ENCODE measurements at places on chromosomes 1 and 21.

GRCh38 chr1:167404161-167404888 lies 114.0 kb downstream of the CD247 start:
- no peak for DNase-seq

DNA sequence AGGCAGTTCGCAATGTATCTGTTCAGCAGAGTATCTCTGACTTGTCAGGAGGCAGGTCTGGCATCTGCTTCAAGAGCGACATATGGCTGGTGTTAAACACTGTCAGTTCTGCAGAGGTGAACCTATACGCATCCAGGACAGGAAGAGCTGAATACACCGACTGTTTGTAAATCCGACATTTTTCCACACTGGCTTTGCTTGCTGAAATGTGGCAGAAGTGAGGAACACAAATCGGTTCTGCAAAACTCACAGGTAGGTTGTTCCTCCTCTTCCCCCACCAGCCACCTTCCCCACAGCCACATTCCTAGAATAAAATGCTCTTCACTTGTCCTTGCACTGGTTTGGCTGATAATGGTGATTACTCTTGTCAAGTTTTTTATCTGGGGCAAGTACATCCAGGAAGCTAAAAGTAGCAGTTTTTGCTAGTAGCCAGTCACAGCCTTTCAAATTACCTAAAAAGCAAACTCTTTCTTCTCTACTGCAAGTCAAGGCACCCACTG lies 289.2 kb downstream of the GRIK1 start:
- no peak for DNase-seq

DNA sequence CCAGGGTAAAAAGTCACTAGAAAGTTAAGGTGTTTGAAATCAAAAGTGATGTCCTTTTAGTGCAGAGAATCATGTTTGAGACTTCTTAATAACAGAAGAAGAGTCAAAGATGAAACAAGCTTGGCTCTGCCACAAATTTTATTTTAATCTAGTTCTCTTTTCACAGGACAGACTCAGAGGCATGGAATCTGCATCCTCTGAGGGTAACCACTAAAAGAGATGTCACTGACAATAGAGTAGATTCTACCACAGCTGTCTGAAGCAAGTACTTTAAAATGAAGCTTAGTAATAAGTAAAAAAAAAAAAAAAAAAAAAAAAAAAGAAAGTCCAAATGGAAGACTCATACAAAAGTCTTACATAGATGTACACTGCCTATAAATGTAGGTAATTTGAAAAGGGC lies 519.7 kb upstream of the PRMT6 start:
- DNase-seq, result no peak

DNA sequence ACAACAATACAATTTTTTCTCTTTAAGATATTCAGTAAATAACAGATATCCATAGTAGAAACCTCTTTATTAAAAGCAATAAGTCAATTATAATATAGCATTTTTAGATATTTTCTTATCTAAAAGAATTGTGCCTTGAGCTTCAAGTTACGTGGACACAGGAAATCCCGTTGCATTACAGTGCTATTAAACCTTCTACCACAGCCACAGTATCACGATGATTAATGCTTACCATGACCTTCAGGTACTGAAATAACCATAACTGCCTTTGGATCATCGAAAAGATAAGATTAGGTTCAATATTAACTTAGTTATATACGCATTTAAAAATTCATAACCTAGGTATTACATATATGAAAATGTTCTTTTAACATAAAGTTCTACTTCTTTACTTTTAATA lies 17.9 kb downstream of the B3GALNT2 start:
- no peak for DNase-seq

Data from activated naive CD4-positive, alpha-beta T cell treated with Interleukin-2 at 50 U/mL for 16 hours (primary cell).